ENCODE measurements at places on chromosomes 7 and 10.

DNA sequence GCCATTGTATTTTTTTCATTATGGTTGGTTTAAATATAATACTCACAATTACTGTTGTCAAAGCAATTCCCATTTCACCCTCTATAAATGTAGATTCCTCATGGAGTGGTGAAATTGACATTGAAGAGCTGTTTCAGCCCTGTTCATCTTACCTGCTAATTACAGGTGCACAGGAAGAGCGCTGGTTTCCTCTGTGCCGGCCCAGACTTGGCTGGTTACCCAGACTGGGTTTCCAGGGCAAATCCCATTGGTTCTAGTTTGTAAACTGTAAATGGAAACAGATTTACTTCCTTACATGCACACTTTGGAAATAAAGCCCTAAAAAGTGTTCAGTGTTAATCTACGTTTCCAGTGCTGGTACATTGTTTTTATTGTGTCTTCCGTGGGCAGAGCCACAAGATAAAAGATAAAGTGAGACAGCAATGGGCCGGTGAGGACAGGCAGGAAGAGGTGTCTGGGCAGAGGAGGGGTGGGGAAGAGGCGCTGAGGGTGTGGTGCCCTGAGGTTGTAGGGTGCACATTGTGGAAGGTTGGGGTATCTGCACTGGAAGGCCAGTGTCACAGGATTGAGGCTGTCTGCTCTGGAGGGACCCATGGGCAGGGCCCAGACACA, 71.6 kb upstream of the ZPBP start:
- DNase-seq, result peak; percentile 41

- DNase-seq, result no peak
Observed at GRCh38 chr10:112287844-112288243, 4.6 kb downstream of the TECTB start.

- no peak for DNase-seq
Observed at GRCh38 chr7:39404907-39405306, 161.3 kb upstream of the YAE1 start.

- no peak for DNase-seq
Observed at GRCh38 chr7:82965088-82966036, 197.3 kb downstream of the PCLO start.

GRCh38 chr7:92446869-92447344, 375 bp upstream of the GATAD1 start:
- DNase-seq, result no peak

Measured in activated naive CD8-positive, alpha-beta T cell treated with anti-CD3 and anti-CD28 coated beads, Interleukin-2, amount 10 ng/mL, durations not matched to agents 7 days and 5 days (primary cell).